Urinary bladder (tissue), 4 donors: ENCODE measurements at places on chromosomes 7 and 10.

GRCh38 chr10:16933783-16934182, 116.6 kb upstream of the RSU1 start:
- DNase-seq = no peak

- no peak for DNase-seq
Measured at GRCh38 chr7:29879609-29880008, 73.3 kb downstream of the WIPF3 start.

GRCh38 chr10:112168733-112169132, 14.8 kb downstream of the GPAM start:
- DNase-seq = no peak

GRCh38 chr10:96991313-96991841, 159.3 kb downstream of the LCOR start:
- no peak for DNase-seq

- no peak for DNase-seq
Measured at GRCh38 chr7:93008833-93009232, 108.9 kb downstream of the SAMD9 start.

- DNase-seq = no peak
Measured at GRCh38 chr10:104741127-104741526, 100.0 kb downstream of the SORCS3 start.

DNA sequence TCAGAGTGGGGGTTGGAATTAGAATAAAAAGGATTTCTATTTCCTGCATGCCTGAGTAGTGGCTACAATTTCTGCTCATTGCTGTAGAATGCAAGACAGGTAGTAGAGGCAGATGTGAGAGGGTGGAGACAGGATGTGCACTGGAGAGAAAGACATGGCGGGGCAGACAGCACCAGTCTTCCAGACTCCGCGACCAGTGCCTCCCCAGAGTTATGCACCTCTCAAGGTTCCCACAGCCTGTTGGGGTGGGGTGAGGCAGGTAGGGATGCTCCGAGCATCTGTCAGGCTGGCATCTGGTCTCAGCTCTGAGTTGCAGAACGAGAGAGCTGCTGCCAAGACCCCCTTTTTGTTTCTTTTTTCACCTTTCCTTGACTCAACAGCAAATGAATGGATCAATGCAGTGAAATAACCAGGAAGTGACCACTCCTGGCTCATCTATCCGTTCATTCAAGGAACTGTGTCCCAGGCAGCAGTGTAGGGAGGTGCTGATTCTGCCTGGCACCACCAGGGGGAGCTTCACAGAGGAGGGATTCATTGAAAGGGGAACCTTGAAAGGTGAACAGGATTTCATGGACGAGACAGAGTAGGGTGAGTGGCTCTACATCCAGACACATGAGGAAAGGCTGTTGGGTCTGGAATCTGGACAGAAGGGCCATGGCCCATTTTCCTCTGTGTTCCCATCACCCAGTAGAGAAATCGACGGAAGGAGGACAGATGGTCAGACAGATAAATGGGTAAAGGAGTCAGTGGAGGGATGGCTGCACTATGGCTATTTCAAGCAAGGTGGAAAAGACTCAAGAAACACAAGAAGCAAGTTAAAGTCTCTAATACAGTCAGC, 17.2 kb upstream of the SLC18A3 start:
- no peak for DNase-seq

GRCh38 chr7:118158766-118159165, 25.2 kb upstream of the LSM8 start:
- DNase-seq = no peak

GRCh38 chr7:128928159-128928813, 9.4 kb upstream of the IRF5 start:
- DNase-seq = no peak

DNA sequence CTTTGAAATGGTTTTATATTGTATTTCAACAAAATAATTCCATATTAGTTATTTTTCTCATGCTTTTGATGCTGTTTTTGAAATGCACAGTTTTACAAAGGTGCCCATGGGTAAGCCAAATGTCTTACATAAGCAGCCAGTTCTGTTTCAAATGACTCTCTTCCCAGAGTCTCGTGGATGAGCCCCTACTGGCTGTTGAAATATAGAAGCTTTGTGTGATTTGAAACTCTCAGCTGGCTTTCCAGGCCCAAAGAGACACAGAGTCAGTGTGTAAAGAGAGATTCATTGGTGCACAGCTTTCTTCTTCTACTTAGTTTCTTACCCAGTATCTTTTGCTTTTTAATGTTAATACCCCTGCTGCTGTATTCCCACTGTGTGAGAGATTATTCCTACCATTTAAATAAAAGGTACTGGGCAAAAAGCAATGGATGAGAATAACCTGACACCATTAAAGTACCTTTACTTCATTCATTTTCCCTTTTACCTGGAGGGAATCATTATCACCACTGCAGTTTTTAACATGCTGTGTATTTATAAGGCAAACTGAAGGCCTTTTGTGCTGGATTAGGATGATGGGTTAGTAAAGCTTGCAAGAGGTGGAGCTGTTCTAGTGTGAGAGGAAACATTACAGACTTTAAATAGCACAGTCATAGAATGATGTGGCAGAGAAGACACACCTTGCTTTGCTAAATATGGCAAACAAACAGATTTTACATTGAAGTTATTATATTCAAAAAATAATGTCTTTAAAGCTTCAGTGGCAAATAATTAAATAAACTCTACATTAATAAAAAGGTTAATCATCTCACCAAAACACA, 415.1 kb downstream of the THSD7A start:
- DNase-seq = no peak

- no peak for DNase-seq
Measured at GRCh38 chr10:102782673-102783551, 39.2 kb downstream of the WBP1L start.

GRCh38 chr7:128891110-128891941, 19.2 kb downstream of the KCP start:
- no peak for DNase-seq

DNA sequence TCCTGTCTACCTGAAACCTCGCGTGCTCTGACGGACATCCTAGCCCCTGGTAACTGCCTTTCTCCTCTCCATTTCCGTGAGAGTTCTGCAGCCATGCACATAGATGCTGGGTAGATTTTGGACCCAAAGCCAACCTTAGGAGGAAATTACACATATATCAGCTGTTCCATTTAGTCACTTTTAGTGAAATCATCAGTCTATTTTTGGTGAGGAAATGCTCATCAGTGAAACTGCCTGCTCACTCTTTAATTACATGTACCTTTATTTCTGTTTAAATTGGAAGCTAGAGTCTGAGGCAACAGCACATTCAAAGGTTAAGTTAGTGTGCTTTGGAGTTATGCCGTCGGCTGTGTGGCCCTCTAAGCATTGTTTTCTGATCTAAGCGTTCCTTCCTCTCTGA, 231.3 kb downstream of the WDR37 start:
- no peak for DNase-seq

GRCh38 chr10:72265508-72265907, 8.2 kb upstream of the DDIT4 start:
- DNase-seq = no peak

DNA sequence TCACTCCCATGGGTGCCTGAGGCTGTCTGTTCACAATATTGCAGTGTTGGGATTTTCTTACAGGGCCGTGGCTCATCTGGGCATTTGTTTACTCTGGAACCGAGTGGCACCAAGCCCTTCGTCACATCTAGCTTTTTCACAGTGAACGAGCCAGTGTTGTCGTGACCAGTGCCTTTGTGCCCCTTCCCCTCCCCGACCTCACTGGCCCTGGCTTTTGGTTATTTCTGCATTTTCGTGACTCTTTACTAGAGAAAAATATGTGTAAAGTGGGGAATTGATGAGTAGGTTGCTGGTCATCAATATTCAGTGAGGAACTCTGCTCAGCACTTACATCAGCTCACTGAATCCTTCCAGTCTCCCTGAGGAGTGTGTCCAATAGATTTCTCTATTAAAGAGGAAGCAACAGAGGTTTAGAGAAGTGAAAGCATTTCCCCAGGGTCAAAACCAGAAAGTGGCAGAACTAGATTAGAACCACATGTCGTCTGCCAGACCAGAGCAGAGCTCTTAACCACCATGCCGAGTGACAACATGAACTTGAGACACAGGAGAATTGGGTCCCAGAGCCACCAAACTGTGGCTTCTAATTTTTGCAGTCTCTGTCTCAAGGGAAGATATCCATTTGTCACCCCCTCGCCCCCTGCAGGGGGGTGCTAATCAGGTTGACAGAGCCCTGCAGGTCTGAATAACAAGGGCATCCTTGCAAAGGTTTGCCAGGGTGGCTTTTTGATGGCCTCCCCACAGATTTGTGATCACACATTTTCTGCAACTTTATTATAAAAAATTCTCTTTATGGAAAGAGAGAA, 125.3 kb downstream of the CHN2 start:
- DNase-seq = no peak

DNA sequence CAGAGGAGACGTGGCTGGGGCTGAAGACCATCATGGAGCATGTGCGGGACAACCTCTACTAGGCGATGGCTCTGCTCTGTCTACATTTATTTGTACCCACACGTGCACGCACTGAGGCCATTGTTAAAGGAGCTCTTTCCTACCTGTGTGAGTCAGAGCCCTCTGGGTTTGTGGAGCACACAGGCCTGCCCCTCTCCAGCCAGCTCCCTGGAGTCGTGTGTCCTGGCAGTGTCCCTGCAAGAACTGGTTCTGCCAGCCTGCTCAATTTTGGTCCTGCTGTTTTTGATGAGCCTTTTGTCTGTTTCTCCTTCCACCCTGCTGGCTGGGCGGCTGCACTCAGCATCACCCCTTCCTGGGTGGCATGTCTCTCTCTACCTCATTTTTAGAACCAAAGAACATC, 22.0 kb upstream of the CPA5 start:
- DNase-seq = no peak

GRCh38 chr10:88941026-88941425, 11.5 kb downstream of the ACTA2 start:
- DNase-seq = no peak

GRCh38 chr7:82129091-82129490, 314.5 kb downstream of the CACNA2D1 start:
- DNase-seq = no peak

- DNase-seq = no peak
Measured at GRCh38 chr7:92790992-92791391, 45.4 kb downstream of the CDK6 start.

- no peak for DNase-seq
Measured at GRCh38 chr10:48606530-48607355, 1.9 kb upstream of the ARHGAP22 start.

GRCh38 chr10:47145290-47145934, 154.6 kb upstream of the GDF10 start:
- no peak for DNase-seq

DNA sequence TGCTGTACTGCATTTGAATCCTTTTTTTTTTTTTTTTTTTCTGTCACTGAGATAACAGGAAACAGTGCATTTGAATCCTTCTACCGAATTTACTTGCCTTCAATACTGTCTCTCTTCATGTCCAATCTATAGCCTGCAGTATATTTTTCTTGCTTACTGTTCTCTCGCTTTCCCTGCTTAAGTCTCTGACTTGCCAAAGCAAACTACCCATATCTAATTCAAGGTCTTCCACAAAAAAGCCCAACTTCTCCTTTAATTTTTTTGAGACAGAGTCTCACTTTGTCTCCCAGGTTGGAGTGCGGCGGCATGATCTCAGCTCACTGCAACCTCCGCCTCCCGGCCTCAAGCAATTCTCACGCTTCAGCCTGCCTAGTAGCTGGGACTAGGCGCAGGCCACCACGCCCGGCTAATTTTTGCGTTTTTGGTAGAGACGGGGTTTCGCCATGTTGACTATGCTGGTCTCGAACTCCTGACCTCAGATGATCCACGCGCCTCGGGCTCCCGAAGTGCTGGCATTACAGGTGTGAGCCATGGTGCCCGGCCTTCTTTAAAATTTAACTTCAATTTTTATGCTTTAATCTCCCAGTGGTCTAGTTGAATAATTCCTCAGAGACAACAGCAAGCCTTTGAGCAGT, 882 bp downstream of the PDCD11 start:
- no peak for DNase-seq

GRCh38 chr7:98870121-98870651, 372 bp upstream of the TMEM130 start:
- no peak for DNase-seq

DNA sequence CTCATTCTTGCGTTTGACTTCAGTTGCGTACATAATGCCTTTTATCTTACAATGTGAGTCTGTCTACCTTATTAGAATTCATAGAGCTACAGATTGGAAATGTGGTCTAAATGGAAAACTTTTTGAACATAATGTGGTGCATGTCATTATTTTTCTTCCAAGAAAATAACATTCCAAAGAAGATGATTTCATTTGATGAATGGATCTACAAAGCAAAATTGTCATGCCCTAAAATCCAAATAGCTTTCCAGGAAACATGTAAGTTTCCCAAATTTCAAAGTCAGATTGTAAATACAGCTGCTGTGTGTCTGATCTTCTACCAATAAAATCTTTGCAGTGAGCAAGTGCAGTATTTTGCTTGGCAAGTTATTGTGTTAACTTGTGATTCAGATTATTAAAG, 101.8 kb upstream of the FZD8 start:
- no peak for DNase-seq

GRCh38 chr10:95445837-95446486, 115.2 kb downstream of the SORBS1 start:
- no peak for DNase-seq

DNA sequence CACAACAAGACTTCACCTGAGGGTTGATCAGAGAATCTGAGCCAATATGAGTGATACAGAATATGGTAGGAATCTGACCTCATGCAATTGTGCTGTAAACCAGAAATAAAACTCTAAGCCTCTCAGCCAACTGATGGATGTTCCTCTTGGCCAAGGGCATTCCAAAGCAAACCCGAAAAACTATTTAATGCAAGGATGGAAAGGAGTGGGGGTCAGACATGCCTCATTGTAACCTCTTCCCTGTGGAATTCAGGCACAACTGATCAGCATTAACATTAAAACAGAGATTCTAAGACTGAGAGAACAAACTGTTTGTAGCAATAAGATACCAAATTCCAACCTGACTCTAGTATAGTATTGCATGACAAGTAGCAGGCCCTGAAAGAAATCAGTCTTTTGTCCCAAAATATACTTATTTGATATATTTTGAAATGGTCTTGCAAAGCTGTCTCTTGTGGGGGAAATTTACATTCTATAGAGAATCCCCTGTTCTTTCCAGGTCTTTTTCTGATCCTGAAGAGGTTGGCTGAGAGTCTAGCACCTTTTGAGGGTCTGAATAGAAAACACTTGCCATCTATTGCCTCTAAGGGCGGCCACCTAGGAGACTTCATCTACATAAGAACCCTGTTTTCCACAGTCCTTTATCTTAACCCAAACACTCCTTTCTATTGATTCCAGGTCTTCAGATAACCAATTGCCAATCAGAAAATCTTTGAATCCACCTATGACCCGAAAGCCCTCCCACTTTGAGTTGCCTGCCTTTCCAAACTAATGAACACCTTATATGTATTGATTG, 50.4 kb upstream of the WDR11 start:
- DNase-seq = no peak

GRCh38 chr10:120612756-120613155, 155.7 kb downstream of the PLPP4 start:
- no peak for DNase-seq
